Activated effector memory CD4-positive, alpha-beta T cell treated with Interleukin-2 at 50 U/mL for 16 hours (primary cell): ENCODE measurements at places on chromosomes 2 and 18.

GRCh38 chr2:45541450-45541849, 69.6 kb downstream of the SRBD1 start:
- DNase-seq: no peak

- no peak for DNase-seq
Observed at GRCh38 chr18:6810191-6810590, 80.7 kb downstream of the ARHGAP28 start.

- DNase-seq: no peak
Observed at GRCh38 chr2:10868465-10869314, 43.0 kb upstream of the KCNF1 start.

DNA sequence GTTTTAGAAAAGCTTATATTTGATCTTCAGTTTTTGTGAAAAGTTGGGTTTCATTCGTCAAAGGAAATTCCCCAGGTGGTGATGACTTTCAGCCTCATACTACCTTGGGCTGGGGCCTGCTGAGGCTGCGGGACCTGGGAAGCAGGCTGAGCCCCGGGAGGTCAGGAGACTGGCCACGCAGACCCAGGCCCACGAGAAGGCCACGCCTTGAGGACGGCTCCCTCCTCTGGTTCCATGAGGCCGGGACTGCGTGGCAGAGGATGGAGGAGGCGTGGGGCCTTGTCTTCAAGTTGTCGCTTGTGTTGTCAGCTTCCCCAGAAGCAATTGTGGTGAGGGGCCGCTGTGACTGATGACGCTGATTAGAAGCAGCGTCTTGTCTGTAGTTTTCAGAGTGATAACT, 11.8 kb downstream of the CNDP2 start:
- no peak for DNase-seq
